ENCODE measurements at places on chromosomes 6 and 20.

GRCh38 chr6:65448866-65449265 lies 258.2 kb downstream of the EYS start:
- no peak for ATAC-seq

GRCh38 chr6:10736731-10737130 lies 10.9 kb upstream of the TMEM14B start:
- ATAC-seq = no peak

GRCh38 chr6:142929751-142930358 lies 15.1 kb downstream of the HIVEP2 start:
- ATAC-seq = no peak

- no peak for ATAC-seq
Measured at GRCh38 chr6:90204327-90205056, 92.2 kb downstream of the BACH2 start.

DNA sequence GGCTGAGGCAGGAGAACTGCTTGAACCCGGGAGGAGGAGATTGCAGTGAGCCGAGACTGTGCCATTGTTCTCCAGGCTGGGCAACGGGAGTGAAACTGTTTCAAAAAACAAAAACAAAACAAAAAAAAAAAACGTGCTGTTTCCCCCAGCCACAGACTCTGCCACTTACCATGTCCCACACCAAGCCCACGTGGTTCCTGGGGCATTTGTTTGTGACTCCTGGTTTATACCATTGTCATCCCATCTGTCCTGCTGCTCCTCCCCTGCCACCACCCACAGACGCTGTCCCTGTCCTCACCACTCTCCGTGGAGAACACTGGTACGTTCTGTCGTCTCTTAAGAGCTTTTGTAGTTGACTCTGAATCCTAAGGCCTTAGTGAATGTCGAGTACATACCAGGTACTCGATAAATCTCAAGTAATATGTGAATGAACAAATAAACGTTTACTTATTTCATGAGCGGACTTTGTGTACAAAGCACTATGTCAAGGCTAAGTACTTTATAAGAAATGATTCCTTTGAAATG lies 48.0 kb upstream of the KIF13A start:
- ATAC-seq = no peak

DNA sequence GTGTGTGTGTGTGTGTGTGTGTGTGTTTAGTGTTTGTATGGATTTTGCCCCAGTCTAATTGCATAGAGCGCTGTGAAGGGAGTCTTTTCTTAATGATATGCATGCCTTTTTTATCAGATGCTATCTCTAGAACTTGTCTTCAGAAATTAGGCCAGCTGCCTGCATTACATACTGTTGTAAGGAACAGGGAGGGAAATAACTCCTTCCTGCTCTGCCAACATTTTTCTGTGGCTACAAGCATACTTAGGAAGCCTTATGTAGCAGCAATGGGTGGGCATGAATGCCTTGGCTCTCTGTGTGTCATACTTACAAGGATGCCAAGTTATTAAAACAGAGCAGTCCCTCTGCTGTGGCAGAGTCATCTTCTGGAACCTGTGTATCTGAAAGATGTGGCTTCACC lies 8.0 kb upstream of the COL21A1 start:
- ATAC-seq = no peak

- ATAC-seq = no peak
Measured at GRCh38 chr6:170097505-170098427, 193.1 kb downstream of the DLL1 start.

GRCh38 chr6:105250533-105250932 lies 70.7 kb upstream of the POPDC3 start:
- ATAC-seq = no peak

- peak; percentile 87 for ATAC-seq
Measured at GRCh38 chr6:137910424-137910834, 43.4 kb downstream of the TNFAIP3 start.

- no peak for ATAC-seq
Measured at GRCh38 chr6:106666282-106667021, 37.1 kb downstream of the QRSL1 start.
